ENCODE measurements at places on chromosomes 16 and 17.

- DNase-seq = no peak
These were observed 53.2 kb downstream of the MSI2 start for GRCh38 chr17:57309479-57309878.

GRCh38 chr16:74372369-74372768 lies 3.7 kb upstream of the NPIPB15 start:
- no peak for DNase-seq

DNA sequence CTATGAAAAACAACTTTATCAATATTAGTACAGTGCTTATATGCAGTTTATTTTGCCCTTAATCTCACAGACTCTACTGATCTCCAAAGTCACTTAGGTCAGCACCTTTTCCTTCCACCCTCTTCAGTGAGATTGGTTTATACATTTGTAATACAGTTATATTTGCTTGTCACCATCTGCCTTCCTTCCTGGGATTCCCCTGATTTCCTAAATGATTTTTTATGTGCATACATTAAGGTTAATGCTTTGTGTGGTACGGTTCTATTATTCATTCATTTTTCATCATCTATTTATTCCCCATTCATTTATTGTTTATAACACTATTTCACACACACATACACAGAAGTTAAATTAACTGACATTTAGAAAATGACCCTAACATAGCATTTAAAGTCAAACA lies 419.8 kb upstream of the CDH11 start:
- DNase-seq = no peak

DNA sequence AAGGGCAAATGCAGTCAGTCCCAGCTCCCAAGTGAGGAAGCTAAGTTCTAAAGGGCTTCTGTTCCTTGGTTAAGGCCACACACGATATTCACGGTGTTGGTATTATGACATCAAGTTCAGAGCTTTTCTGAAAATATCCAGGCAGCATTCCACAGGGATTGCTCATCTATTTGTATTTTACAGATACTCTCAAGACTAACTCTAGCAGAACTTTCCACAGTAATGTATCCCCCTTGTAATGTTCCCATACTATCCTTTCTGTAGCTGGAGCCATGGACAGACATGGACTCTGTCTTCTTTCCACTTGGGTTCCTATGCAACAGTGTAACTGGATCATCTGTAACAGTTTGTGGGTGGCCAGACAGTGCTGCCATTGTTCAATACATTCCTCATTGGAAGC lies 13.5 kb downstream of the SDR42E1 start:
- no peak for DNase-seq

DNA sequence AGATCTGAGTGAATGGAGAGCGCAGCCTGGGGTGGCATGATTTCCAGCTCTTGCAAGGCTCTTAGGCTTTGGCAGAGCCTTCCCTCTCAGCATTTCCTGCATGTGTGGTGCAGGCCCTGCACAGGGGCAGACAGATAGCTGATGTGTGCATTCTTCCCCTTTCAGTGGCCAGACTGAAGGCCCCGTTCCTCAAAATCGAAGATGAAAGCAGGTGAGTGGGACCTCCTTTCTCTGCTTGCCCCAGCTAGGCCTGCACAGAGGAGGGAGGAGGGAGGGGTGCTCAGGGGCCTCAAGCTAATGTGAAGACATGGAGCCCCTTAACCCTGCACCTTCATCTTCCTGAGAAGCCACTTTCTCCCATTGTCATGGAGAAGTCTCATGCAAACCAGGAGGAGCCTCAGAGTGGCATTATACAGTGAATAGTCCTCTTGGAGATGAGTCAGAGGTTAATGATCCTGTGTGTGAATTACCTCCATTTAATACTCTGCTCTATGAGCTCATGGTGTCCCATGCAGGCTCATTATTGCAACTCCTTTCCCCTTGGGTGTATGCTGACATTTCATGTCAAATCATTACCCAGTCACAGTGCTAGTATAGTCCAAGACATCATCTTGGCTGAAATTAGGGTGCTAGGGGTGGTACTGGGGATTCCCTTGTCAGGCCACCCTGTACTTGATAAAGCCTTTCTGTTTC lies 20.4 kb upstream of the ADAM11 start:
- no peak for DNase-seq

- no peak for DNase-seq
These were observed 115.3 kb downstream of the NPIPB5 start for GRCh38 chr16:22625967-22626366.
